ENCODE measurements at places on chromosomes 1 and 21.

DNA sequence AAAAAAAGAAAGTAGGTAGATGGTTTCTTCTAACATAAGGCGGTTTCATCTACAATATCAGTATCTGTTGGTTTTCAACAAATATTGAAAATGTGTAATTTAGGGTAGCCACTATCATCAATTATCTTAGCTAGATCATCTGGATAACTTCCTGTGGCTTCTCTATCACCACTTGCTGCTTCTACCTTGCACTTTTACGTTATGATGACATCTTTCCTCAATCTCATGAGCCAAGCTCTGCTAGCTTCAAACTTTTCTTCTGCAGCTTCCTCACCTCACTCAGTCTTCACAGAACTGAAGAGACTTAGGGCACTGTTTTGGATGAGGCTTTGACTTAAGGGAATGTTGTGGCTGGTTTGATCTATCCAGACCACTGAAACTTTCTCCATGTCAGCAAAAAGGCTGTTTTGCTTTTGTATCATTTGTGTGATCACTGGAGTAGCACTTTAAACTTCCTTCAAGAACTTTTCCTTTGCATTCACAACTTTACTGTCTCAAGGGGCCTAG is 144.9 kb upstream of the HP1BP3 start:
- no peak for DNase-seq

GRCh38 chr1:53197291-53198200 is 922 bp downstream of the CPT2 start:
- no peak for DNase-seq

- no peak for DNase-seq
Measured at GRCh38 chr1:78690516-78690915, 40.9 kb downstream of the IFI44 start.

DNA sequence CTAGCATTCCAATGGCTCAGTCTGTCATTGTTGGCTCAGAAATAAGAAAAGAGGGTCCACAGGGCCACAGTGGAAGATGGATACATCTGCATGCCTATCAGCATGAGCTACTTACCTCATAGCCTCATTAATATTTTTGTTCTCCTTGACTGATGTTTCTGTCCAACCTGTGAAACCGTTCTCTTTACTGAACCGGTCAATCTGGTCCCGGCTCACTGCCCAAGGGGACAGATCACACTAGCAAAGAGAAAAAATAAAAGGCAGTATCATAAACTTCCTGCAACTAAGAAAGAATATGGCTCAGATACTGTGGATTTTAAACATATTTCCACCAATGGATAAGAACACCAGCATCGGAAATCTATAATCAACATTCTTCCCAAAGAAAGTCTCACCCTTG is 4.7 kb downstream of the RAB29 start:
- no peak for DNase-seq

DNA sequence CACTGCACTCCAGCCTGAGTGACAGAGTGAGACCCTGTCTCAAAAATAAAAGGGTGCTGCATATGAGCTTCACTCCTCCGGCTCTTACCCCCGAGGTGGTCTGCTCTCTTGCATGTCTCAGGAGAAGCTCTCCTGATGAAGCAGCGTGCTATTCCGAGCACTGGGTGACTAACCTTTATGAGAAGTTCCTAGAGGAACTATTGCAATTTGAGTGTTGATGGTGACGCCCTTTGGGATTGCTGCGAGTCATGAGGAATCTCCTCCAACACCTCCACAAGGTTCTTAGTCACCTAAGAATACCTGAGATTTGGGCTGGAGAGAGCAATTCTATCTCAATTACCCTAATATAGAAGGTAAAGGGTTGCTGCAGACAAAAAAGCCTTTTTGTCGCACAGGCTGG is 40.8 kb upstream of the TINAGL1 start:
- DNase-seq = no peak

DNA sequence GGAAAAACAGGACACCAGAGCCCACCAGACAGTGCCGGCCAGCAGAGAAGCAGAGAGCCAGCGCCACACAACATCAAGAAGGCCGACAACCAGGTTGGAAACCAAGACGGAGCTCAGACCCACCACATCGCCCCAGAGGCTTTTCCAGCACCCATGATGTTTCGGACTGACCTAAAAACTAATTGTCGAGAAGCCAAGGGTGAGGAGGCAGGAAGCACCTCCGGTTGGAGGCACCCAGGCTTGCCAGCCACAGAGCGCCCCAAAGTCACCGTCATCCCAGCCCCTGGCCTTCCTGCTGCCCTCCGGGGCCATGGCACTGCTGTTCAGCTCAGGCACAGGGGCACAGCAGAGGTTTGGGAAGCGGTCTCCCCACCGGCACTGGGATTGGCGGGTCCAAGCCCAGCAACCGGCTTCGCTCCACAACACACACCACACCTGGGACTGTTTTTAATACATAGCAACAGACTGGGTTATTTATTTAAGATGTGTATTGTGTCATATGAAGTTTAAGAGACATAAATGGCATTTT is 67.2 kb downstream of the SLC37A1 start:
- no peak for DNase-seq

DNA sequence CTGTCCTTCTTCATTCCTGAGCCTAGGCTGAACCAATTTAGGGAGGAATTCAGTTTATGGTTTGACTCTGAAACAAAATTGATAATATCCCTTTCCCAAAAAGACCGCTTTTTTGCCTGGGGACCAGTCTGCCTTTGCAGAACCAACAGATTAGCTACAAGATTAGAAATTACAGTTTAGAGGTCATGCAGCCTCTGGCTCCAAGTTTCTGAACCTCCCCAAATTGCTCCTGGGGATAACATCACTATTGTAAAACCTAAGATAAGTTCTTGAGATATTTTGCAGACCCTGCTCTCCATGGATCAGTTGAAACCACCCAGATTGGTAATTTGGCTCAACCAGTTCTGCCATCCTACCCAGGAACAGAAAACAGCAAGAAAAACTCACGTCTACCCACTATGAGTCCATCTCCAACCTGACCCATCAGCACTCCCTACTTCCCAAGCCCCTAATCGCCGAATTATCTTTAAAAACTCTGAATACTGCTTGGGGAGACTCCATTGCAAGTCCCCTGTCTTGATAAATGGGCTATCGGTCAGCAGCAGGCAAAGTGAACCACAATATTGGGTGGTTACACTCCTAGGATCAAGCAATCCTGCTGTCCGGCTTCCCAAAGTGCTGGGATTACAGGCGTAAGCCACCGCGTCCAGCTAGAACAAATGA is 605 bp upstream of the RABGGTB start:
- no peak for DNase-seq

- no peak for DNase-seq
Measured at GRCh38 chr1:24311234-24311633, 7.9 kb upstream of the GRHL3 start.

DNA sequence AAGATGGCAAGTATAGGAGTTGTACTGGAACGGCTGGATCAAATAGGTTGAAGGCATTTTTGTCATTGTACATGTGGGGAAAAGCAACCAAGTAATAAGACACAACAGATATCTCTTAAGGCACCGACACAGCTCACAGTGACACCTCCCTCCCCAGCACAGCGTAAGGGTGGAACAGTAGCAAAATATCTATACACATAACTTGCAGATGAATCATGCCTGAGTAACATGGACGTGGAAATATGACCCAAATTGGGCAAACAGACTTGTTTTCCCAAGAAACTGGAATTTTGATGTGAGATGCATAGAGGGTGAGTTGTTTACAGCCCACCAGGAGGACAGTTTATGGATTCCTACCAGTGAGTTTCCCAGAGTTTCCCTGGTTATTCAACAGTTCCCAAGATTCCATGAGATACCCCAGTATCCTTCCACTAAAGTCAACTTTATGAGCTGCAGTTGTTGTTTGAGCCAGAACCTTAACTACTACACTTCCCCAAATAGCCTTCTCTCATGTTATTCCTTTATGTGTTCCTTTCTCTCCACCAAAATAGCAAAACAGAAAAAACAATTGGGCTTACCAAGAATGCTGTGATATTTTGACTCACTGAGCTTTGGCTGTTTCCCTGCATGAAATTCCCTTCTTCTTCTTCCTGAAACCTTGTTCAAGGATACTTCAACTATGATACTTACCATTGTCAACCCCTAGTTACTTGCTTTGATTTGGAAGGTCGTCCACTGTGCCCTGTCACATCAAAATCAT is 7.1 kb upstream of the DR1 start:
- DNase-seq = no peak

DNA sequence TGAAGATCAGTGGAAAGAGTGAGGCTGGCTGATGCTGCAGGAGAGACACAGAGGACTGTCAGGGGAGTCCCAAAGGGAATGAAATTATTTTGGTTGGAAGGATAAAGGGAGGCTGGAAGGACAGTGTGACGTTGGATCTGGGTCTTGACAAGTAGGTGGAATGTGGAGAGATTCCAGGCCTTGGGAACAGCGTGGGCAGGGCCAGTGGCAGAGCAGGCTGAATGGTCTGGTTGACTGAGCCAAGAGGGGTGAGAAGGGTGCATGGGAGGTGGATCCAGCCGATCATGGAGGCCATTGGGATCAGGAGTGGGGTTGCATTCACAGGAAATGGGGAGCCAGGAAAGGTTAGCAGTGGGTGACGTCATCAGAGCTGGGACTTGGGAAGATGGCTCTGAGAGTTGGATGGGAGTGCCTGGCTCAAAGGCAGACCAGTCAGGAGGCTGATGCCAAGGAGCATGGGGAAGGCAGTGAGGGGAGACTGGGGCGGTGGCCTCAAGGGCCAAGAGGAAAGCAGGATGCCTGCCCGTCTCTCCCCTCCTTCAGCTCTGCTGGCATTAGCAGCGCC is 146.2 kb upstream of the VAMP3 start:
- no peak for DNase-seq

- no peak for DNase-seq
Measured at GRCh38 chr1:1534401-1535154, 5.8 kb downstream of the TMEM240 start.

DNA sequence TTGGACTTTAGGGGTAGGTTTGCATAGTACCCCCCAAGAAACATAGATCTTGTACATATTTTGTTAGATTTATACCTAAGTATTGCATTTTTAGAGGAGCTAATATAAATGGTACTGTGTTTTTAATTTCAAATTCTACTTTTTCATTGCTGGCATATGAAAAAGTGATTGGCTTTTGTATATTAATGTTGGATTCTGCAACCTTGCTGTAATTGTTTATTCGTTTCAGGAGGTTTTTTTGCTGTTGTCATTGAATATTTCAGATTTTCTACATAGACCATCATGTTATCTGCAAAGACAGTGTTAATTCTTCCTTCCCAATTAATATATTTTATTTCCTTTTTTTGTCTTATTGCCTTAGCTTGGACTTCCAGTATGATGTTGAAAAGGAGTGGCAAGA is 23.0 kb upstream of the EDARADD start:
- no peak for DNase-seq

- DNase-seq = no peak
Measured at GRCh38 chr1:24751833-24752232, 6.6 kb downstream of the CLIC4 start.

- no peak for DNase-seq
Measured at GRCh38 chr1:8969937-8970336, 24.3 kb downstream of the CA6 start.

- DNase-seq = no peak
Measured at GRCh38 chr1:67566803-67567377, 118.1 kb upstream of the GADD45A start.

DNA sequence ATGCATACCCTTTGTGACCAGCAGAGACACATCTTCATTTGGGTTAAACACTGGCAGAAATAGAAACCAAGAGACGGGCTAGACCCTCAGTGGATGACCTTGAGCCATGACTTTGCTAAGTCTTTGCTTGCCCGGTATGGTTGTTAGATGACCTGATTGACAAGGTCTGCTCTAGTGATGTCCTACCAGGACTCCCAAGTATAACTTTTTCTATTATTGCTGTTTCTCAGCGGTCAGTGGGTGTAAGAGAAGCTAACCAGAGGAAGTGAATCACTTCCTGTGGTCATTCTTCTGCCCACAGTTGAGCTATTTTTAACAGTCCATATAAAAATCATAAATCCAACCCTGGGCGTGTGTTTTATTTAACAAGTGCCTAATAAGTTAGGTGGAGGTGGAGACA is 126.2 kb upstream of the ETS2 start:
- DNase-seq = no peak

GRCh38 chr1:233490488-233490887 is 123.4 kb upstream of the KCNK1 start:
- no peak for DNase-seq

GRCh38 chr1:174964261-174964971 is 35.3 kb upstream of the CACYBP start:
- no peak for DNase-seq

DNA sequence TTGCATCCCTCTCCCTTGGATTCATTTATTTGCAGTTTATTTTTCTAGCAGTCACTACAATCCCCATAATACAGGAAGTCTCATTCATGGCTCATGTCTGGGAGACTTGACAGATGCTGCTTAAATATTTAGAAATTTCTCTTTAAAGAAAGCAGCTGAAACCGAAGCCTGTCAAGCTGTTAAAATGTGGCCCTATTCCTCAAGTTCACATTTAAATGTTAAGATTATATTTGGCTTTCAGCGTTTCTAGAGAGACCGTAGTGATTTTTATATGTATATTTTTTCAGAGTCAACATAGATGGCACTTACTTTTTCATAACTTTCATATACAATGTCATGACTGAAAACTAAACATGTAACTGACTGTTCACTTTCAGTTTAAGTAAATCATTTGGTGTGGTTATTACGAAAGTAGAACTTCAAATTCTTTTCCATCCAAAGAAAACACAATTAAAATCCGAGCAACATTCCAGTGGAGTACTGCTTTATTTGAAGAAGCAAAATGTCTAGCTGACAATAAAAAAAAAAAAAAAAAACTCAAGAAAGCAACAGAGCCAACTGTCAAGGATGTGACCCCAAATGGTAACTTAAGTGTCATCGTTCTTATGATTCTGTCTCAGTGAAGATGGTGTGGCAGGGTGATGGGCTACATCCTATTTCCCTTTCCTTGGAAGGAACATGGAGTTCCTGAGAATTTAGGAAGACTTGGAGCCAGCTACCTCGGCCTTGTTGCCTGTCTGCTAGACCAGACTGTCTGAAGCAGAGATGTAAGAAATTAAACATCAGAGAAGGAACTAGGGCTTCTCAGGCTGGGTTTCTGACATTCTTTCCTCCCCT is 37.8 kb downstream of the MIS18A start:
- no peak for DNase-seq

All from H1 (cell line).